Nucleus accumbens (tissue), 56 donors: ENCODE measurements at places on chromosomes 2 and 18.

DNA sequence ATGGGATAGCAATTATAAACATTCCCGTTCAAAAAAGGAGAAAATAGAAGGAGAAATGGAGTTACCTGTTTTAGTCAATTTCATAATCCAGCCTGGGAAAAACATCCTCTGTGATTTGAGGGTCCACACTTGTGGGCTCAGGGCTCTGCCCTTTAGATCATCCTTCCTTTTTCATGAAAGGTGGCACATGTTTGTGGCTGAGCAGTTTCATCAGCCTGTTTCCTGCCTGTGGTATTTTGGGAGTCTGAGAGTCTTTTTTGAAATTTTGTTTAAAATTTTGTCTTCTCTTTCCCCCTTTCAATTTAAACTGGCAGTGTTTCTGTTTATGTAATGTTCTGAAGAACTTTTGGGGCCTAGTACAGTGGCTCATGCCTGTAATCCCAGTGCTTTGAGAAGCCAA is 84.0 kb downstream of the KIAA1328 start:
- DNase-seq, result no peak

DNA sequence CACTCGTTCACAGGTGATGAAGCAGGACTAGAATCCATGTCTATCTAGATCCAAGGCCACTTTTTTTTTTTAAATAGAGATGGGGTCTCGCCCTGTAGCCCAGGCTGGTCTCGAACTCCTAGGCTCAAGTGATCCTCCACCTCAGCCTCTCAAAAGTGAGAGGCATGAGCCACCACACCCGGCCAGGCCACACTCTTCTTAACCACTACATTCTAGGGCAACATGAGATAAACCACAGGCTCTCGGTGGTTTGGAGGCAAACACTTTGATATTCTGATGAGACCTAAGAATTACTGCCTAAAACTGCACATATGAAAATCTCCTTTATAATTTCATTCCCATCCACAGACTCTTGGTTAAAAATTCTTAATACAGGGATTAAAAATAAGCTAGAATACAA is 51.8 kb downstream of the USP34 start:
- DNase-seq, result no peak

DNA sequence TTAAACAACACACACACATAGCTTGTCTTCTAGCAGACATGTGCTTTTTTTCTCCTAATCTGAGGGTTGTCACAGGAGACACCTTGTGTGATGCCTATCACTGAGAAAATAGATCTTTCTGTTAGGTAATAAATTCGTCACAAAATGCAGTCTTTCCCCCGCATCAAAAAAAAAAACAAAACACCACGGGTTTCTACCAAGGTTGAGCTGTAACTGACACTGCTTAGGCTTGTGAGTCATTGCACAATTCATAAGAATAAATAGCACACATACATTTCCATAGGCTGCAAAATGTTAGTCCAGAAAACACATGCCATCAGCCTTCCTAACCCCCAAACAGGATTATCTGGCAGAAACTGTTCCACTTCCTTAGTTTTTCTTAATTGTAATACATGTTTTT is 6.5 kb downstream of the TMEM163 start:
- DNase-seq, result no peak

DNA sequence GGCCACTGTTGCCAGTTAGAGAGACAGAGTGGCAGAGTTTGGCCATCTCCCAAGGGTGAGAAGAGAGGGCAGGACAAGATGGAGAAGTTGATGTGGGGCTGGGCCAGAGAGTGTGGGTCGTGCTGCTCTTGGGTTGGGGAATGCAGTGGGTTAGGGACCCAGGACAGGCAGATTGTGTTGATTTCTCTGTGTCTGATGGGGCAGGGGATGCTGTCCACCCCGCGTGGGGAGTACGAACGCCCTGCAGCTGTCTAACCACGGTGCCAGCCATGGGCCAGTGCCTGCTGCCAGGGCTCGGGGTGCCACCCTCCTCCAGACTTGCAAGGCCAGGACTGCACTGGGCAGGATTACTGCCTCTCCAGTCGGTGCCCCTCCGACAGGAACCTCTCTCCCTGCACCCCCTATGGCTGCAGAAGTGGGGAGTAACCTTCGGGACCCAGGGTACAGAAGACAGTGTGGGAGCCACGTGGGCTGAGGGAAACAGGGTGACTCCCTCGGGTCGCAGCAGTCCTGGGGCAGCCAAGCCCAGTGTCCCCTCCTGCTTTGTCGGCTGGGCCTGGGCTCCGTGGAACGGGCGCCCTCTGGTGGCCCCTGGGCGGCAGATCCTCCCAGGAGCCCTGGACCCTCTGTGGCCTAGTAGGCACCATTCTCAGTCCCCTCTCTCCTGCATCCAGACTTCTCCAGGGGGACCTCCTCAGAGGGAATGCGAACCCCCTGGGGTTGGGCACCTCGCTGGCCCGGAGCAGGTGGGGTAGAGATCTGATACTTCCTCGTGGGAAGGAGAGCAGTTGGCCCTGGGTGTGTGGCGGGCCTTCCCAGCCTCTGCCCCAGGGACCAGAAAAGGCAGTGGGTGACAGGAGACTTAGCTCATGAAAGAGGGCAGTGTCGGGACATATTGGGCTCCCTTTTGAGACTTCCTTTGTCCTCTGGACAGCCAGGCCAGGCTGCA is 2.7 kb downstream of the GPC1 start:
- peak; percentile 80 for DNase-seq

DNA sequence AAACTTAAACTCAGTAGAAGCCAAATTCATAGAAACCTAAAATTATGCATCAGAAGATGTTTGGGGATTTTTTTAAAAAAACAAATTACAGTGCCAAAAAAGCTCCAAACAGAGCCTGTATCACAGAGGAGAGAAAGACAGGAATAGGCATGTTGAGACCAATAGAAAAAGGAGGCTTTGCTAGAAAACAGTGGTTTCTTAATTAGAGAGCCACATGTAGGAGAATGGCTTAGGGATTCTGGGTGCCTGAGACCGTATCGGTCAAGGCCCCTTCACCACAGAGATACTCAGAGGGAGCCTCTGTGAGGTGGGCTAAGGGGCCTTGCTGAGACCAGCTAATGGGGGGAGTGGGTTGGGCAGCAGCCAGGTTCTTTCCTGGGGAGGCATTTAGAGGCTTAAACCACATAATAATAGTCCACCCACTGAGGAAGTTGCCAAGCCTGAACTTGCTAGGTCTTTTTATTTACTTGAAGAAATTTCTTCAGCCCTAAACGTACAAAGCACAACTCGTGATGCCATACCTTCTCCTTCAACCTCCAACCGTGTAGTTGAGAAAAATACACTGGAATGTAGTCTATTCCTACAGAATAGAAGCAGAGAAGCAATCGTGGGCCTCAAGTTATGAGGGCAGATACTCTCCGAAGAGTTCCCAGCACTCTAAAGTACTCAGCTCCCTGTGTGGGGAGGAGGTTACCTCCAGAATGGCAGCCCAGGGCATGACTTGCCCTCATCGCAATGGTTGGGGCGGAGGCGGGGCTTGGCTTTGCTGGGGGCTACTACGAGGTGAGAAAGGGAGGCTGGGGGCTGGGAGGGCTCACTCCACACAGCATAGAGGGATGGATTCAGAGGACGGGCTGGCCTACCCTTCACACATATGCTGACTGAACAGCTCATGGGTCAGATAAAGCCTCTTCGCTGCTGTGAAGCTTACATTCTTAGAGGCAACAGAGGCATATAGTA is 237.9 kb downstream of the TPGS2 start:
- no peak for DNase-seq

- DNase-seq, result no peak
Observed at GRCh38 chr2:11558214-11558886, 24.5 kb downstream of the GREB1 start.

DNA sequence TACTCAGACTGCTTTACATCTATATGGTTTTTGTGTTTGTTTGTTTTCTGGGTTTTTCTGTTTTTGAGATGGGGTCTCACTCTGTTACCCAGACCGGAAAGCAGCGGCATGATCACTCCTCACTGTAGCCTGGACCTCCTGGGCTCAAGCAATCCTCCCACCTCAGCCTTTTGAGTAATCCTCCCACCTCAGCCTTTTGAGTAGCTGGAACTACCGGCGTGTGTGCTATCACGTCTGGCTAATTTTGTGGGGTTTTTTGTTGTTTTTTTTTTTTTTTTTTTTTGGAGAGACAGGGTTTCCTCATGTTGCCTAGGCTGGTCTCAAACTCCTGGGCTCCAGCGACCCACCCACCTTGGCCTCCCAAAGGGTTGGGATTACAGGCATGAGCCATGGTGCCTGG is 9.1 kb downstream of the MAP3K2 start:
- DNase-seq, result no peak

DNA sequence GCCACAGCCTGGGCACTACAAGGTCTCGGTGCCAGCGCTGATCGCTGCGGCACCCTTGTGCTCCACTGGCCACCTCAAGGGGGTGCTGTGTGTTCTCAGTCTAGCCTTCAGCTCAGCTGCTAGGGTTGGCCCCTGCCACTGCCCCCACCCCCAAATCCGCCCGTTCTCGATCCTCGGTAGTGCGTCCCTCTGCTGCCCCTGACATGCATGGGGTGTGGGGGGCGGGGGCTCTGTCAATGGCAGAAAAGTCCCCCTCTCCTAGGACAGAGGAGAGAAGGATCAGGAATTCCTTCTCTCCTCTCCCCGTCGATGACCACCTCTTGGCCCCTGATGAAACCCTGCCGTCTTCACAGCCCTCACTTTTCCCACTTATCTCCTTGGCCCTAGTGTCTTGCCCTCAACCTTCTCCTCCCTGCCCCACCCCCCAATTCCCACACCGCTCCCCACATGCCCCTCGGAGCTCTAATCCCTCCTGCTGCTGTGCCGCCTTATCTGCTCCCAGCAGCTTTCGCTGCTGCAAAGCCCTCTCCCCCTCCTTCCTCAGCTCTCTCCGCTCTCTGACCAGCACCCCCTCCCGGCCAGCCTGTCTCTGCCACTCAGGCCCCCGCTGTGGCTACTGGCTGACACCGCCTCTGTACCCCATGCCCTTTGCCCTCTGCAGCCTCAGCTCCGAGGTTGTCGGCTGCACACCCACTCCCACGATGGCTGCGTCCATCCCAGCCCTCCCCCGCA is 4.3 kb upstream of the ASIC4 start:
- DNase-seq, result no peak

GRCh38 chr2:168155680-168156079 is 91.7 kb downstream of the STK39 start:
- no peak for DNase-seq
